ENCODE measurements at places on chromosomes 1 and 21.

- peak; percentile 16 for DNase-seq
These were observed 3.6 kb upstream of the RASSF5 start for GRCh38 chr1:206503591-206504362.

DNA sequence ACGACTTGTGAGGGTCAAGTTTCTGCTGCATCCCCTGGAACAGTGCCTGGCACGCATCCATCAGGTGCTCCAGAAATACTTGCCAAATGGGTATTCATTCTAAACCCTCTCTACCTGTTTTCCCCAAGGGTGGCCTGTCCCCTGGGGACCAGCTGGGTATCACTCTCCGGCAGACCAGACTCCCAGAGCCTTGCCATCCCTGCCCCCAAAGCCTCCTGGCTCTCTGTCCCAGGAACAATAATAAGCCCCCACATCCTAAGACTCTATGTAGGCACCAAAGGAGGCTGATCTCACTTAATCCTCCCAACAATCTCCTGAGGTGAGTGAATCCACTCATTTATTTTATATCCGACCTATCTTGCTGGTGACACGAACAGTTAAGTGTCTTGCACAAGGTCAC is 96.7 kb downstream of the MRPL37 start:
- no peak for DNase-seq

GRCh38 chr1:35449334-35450008 is 107.7 kb downstream of the KIAA0319L start:
- DNase-seq = no peak

DNA sequence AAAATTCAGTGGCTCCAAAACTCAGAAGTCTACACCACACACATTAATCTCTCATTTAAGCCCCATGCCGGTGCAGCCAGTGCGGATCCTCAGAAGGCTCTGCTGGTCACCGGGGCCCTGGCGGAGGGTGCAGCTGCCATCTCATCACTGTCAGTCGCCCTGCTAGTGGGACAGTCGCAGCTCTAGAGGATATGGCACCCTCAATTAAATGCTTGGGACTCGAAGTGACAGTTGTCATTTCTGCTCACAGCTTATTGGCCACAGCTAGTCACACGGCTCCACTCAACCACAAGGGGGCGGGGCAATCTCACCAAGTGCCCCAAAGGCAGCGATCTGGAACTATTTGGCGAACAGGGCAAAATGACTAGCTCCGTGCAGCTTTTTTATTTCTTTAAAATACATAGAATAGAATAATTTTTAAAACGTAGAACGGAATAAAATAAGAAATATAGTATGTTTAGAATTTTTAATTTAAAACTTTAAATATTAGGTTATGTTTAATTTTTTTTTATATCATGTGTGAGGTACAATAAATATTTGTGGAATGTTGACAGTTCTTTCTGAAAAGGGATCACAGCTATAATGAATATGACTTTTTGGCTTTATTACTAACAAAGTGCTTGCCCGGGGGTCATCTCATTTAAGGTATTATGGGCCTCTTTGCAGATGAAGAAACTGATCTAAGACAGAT is 8.0 kb upstream of the MAN1C1 start:
- DNase-seq = peak; percentile 89

DNA sequence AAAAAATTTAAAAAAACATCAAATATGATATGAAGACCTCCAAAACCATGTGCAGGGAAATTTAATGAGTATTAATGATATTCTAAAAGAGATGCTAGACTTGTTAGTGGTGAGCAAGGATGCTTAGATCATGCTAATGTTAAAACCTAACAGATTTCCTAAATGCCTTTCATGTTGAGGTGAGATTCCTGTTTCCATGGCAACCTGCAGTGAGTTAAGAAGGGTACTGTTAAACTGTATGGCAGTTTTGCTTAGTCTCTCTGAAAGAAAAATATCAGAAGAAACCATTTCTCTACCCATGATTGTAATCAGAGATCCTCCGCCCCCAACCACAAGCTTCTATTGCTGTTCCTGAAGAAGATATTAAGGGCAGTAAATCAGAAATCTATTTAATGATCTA is 321.6 kb upstream of the LRRC7 start:
- DNase-seq = no peak

DNA sequence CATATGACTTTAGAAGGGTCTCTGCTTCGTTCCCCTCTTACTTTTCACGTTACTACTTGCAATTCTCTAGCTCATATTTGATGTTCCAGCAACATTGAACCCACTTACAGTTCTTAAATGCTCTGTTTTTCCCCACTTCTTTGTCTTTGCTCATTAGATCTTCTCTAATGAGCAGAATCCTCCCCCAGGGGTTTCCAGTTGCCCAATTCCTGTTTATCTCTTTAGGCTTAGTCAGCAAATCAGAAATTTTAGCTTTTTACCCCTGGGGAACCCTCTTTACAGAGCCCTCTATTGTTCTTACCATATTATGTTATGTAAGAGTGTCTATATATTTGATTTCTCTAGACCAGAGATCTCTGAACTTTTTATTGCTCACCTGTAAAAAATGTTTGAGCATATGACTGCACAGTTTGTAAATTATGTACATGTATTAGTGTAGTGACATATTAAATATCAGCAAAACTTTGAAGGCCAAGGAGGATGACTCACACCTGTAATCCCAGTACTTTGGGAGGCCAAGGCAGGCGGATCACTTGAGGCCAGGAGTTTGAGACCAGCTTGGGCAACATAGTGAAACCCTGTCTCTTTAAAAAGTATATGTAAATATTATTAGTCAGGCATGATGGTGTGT is 71.4 kb downstream of the FNBP1L start:
- no peak for DNase-seq

DNA sequence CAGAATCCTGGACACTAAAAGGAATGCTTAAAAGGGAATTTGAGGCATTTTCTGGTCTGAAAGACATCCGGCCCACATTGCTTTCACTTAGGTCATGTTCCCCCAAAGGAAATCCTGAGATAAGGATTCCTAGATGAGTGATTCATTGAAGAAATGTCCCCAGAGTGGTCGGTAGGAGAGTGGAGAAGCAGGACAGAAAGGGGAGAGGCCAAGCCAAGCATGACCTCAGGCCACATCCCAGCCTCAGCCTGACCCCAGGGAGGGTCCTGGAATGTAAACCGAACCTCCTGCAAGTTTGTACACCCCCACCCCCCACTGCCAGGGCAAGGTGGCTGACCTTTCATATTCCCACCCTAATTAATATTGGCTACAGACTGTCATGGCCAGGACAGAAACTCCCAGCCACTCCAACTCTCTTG is 16.6 kb downstream of the HIVEP3 start:
- no peak for DNase-seq

DNA sequence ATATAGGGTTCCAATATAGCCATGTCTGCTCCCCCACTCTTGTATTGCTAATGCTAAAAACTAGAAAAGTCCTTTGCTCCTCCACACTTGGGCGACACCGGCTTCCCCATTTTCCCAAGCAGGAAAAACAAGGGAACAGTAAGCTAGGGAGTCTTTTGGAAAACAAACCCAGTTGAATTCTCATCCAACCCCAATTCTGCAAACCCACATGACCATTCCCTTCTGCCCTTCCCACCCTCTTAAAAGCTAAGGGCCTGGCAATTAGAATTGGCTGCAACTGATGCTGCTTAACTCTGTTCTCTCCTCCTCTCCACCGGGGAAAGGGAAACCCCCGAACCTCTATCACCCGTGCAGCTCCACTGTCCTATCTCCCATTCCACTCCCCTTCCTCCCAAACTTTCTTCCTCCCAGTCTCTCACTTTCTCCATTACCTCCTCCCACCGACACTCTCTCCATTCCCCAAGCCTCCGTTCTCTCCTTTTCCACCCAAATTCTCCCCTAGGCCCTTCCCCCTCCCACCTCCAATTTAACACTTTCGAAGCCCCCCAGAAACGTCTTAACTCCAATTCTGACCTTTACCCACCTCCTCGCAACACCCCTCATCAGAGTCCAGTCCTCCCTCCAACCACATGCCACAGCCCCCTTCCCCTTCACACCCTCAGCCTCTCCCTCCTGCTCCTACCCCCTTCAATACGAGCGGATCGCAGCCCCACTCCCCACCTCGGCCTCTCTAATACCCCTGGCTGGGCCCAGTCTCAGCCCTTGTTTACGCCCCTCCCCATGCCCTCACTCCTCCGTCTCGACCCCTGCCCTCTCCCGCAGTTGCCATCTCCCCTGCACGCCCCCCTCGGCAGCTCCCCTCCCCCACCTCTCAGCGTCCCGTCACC is 701 bp downstream of the DEDD start:
- no peak for DNase-seq

DNA sequence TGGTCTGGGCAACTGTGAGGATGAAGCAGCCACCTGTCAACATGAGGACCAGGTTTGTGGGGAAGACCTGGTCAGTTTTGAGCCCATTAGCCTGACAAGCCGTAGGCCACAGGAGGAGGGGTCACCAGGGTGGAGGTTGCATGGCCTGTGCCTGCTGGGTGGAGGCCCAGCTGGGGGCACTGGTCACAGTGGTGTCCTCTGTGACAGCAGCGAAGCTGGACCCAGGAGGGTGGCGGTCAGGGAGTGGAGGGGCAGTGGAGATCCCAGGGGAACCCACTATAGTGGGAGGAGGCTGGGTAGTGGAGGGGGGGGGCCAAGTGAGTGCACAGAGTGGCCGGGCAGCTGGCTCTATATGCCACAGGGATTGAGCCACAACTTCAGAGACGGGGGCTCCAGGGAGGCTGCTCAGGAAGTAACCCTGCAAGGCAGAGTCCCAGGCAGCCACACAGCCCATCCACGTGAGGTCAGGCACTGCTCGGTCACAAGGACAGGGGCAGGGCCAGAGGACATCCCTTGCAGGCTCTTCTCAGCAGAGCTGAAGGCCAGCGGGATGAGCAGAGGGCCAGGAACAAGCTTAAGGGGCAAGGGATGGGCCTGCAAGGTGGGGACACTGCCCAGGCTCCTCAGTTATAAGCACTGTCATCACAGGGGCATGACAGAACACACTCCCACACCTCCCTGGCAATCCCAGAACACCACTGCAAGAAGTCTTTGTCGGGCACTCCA is 2.3 kb upstream of the C1orf35 start:
- no peak for DNase-seq

DNA sequence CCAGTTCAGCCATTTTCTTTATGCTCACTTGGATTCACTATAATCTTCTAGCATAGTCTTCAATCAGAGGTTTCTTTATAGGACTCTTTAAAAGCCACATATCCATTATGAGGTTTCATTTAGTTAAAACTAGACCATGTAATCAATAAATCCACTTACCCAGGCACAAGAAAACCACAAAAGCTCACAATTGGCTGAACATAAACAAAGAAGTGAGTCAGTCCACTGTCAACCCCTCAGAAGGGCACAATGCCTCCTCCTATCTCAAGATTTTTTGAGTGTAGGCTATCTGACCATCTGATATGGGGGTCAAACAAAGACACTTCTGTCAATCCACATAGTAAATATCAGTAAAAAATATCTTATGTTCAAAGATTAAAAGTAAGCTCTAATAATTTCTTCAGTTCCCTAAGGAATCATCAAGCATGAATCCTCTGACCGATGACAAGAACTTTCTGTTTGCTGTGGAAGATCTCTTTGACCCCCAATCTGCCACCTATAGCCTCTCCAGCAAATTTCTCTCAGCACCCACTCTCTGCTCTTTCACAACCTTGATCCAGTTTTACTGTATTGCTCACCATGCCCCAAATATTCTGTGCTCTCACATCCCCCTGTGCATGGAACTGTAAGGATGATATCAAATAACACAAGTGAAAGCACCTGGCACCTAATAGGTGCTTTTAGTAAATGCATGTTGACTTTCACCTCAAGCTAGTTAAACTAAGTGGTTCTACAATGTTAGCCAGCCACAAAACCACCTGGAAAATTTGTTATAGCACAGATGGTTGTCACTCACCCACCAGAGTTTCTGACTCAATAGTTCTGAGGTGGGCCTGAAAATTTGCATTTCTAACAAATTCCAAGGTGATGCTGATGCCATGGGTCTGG is 16.7 kb downstream of the RAB3B start:
- no peak for DNase-seq

DNA sequence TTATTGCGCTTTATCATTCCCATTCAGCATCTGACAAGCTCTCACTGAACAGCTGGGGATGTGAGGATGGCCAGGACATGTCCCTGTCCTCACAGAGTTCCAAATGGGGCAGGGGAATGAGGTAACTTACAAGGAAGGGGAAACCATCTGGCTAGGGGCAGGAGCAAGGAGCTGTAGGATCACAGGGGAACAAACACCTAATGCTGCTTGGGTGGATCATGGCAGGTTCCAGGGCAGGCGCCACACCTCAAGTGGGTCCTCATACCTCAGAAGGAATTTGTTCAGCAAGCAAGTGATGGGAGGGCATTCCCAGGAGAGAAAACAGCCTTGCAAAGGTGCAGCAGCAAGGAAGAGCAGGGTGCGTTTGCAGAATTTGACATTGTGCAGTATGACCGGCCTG is 35.1 kb upstream of the GRIK3 start:
- no peak for DNase-seq

DNA sequence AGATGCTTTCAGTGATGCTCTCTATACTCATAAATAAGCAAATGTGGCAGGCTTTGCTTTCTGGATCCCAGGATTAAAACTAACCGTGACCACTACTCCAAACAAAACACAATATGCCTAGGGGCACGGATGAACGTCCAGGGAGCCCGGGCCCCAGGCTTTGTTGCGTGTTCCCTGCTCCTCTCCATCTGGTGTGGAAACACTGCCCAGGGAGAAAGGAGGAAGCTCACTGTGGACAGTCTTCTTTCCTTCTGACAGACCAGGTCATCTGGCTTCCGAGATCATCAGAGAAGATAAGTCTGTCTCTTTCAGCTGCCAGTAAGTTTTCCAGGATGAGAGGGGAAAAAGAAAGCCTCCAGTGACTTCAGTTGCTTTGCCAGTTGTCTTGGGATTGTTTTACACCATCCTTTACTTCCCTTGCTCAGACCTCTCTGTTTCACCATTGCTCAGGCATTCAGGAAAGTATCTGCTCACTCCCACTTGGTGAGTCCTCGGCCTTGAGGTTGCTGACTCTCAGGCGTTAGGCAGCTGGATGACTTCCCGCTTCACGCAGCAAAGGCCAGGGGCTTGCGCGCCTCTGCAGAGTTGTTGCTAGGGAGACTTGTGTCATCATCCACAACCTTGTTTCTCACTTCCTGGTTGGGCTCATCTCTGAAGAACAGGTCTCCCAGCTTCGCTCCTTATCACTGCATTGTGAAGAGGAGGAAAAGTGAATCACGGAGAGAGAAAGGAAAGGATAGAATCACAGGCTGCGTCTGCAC is 20.6 kb upstream of the PGD start:
- DNase-seq = no peak

- peak; percentile 79 for DNase-seq
These were observed 20.9 kb upstream of the GPR153 start for GRCh38 chr1:6281511-6282402.

Measured in transverse colon (tissue), 4 donors.